ENCODE measurements at places on chromosomes 7 and 10. TPM values are rescaled to one million over a fixed set of nuclear protein-coding genes. Genes with fewer than 3 reads are reported as not detected.

ASB15 gene
- total RNA-seq = not detected

LRCH4 gene
- total RNA-seq = 40.6 TPM

SPDYE16 gene
- total RNA-seq = not detected

FGFBP3 gene
- 1.9 TPM for total RNA-seq

RBP4 gene
- total RNA-seq = not detected

GPR146 gene
- 1.4 TPM for total RNA-seq

EIF3A gene
- total RNA-seq = 142 TPM

FGL2 gene
- not detected for total RNA-seq

INHBA gene
- not detected for total RNA-seq

MKI67 gene
- 13.8 TPM for total RNA-seq

BPGM gene
- 28.4 TPM for total RNA-seq

ZNF394 gene
- 30.3 TPM for total RNA-seq

BBIP1 gene
- total RNA-seq = 28.1 TPM

CALML5 gene
- total RNA-seq = not detected

PTPRN2 gene
- under 0.01 TPM for total RNA-seq

GIMAP1 gene
- not detected for total RNA-seq

FFAR4 gene
- total RNA-seq = not detected

HGF gene
- under 0.01 TPM for total RNA-seq

HTRA1 gene
- 23.8 TPM for total RNA-seq

NPY4R gene
- not detected for total RNA-seq

ETV1 gene
- total RNA-seq = 32.1 TPM

CLDN4 gene
- total RNA-seq = not detected

SPDYE3 gene
- total RNA-seq = not detected

PURB gene
- 31.5 TPM for total RNA-seq

MDFIC gene
- 39.6 TPM for total RNA-seq

CHAT gene
- total RNA-seq = not detected

ELMO1 gene
- 0.33 TPM for total RNA-seq

MCM10 gene
- total RNA-seq = 4.8 TPM

UTF1 gene
- not detected for total RNA-seq

PAPOLB gene
- total RNA-seq = under 0.01 TPM

CBLL1 gene
- 29.3 TPM for total RNA-seq

KIAA1549 gene
- total RNA-seq = 2.2 TPM

FOXI2 gene
- not detected for total RNA-seq

LRRC18 gene
- not detected for total RNA-seq

PVRIG gene
- total RNA-seq = not detected

Data from melanocyte of skin (primary cell).